Left hindlimb (tissue), 1 donor: ENCODE measurements at places on chromosomes 6 and 20.

- DNase-seq = no peak
Measured at GRCh38 chr6:108716801-108717791, 131.1 kb upstream of the ARMC2 start.

- no peak for DNase-seq
Measured at GRCh38 chr6:100626721-100627120, 162.0 kb upstream of the SIM1 start.

GRCh38 chr20:20293141-20293540, 74.8 kb upstream of the INSM1 start:
- no peak for DNase-seq

GRCh38 chr20:62160253-62160652, 16.7 kb downstream of the SS18L1 start:
- no peak for DNase-seq

- DNase-seq = no peak
Measured at GRCh38 chr20:49845060-49845459, 32.4 kb downstream of the SLC9A8 start.
